ENCODE measurements at places on chromosomes 7 and 10. TPM values are rescaled to one million over a fixed set of nuclear protein-coding genes. Genes with fewer than 3 reads are reported as not detected.

DNA sequence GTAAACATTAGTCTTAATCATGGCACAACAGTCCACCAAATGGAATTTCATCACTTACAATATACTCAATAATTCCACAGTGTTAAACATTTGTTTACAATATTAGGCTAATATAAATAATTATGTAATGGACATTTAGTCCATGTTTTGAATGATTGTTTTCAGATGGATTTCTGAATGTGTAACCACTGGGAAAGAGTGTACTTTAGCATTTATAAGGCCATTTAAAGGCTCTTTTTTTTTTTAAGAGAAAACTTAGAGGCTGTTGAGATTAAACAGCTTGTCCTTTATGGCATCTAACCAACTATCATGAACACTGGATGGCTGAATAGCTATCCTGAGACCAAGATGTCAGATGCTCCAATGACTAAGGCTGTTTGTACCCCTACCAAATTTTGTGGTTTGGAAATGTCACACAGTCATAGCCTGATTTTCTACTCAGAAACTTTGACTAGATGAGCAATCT is 248.3 kb upstream of the GLI3 start:
- DNase-seq, result no peak

DNA sequence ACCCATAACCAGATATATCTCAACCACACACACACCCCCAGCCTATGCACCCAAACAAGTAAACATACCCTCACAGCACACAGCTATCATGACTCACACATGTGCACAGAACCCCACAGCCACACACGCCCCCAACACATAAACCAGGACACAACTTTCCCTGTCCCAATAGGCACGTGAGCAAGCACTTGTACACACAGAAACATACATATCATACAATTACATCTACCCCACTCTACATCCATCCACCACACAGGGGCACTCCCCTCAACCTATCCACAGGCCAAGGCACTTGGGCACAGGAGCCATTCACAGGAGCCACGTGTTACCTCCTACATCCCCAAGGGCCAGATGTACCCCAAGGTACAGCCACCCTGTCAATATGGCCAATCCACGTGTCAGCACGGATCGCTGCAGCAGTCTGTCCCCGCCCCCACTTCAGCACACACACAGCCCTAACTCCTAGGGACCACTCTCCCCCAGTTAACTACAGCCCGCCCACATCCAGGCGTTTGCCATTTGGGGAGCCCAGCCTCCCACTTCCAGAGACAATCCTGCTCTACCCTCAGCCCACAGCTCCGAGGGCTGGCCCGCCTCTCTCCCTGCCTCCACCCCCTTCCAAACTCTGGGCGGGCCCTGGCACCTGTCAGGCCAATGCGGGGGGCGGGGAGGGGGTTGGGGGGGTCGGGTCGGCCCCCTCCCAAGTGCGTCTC is 163.5 kb downstream of the SH3PXD2A start:
- no peak for DNase-seq

- DNase-seq, result no peak
Observed at GRCh38 chr10:43842496-43842895, 193.8 kb upstream of the ZNF32 start.

- no peak for DNase-seq
Observed at GRCh38 chr7:158014976-158015375, 572.6 kb downstream of the PTPRN2 start.

DNA sequence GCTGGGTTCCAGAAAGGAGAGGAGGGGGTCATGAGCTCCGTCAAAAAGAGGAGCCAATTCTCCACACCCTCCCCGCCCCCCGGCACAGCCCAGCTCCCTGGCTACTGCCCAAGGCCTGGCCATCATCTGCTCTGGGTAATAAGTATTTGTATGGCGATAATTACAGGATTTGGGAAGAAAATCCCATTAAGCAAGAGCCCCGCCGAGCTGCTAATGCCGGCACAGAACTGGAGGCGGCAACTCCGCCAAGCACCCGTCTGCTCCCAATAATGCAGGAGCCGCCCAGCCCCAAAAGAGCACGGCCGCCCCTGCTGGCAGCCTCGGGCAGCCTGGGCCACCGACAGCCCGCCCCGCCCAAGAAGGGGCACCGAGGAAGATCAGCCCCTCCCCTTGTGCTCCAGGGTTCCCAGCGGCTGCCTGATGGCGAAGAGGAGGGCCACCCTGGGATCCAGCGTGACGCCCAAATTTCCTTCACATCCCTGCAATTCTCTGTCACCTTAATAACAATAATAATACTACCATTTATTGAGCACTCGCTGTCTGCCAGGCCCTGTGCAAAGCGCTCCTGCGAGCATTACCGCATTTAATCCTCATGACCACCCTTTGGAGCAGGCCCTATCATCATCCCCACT is 5.9 kb downstream of the SLIT1 start:
- no peak for DNase-seq

DNA sequence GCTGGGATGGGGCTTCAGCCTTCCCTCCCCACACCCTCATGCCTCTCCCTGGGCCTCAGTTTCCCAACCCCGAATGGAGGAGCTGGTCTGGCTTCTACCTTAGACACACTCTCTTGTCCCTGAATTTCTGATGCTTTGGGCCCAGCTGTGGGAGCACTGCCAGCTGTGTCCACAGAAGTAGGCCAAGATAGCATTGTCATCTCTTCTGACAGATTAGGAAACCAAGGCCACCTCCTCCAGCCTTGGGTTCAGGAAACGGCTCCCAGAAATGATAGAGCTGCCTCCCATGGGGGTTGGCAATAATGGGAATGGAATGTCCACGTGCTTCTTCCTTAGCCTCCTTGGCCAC is 1.3 kb downstream of the PPIF start:
- DNase-seq, result no peak

DNA sequence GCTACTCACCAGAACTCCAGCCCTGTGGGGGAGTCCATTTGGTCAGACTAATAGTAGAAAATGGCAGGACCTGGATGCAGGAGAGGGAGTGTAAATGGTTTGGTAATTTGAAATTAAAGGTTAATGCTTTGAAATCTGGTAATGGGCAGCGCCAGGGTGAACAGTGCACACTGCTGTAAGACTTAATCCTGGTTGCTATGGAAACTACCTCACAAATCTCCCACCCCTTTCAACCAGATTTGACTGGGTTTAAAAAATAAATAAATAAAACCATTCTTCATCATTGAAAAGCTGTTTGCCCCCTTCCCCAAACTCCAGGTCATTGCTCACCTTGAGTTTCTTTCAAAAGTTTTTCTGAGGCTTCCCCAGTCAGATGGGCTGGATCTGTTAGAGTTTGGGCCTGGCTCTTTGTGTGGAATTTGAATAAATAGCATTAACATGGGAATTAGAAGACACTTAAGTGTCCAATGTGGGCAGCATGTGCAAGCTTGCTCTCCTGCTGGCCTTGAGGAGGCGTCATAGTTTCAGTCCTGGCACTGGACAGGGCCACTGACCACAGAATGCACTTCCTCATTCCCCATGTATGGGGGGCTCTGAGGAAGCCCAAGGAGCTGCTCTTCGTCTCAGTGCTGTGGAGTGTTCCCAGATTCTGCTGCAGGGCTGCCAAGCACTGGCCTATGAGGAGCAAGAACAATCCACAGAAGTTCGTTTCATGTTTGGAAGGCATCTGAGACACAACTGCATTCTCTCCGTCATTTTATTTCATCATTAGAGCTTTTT is 90.7 kb downstream of the LRRC4 start:
- no peak for DNase-seq

- DNase-seq, result no peak
Observed at GRCh38 chr10:47260505-47261111, 39.4 kb upstream of the GDF10 start.

DNA sequence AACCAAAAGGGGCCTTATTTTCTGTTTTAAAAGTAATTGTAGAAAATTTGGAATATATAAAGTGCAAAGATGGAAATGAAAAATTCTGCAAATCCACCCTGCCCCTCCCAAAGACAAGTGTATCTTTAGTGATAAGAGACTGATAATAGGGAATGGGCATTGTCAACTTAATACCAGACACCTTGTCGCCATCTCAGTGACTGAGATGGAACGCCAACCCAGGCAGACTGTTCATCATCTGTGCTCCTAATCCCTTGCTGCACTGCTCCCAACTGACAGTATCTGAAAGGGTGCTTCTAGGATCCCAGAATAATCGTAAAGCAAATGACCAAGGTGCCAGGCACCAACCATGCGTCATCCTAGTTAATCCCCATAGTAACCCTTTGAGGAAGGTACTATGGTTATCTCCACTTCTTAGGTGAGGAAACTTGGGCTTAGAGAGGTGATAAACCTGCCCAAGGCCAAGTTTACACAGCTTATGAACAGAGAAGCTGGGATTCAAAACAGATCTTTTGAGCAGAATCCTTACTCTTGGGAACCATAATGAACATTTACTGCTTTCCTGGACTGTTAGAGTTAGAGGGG is 583.7 kb downstream of the GATA3 start:
- DNase-seq, result no peak

DNA sequence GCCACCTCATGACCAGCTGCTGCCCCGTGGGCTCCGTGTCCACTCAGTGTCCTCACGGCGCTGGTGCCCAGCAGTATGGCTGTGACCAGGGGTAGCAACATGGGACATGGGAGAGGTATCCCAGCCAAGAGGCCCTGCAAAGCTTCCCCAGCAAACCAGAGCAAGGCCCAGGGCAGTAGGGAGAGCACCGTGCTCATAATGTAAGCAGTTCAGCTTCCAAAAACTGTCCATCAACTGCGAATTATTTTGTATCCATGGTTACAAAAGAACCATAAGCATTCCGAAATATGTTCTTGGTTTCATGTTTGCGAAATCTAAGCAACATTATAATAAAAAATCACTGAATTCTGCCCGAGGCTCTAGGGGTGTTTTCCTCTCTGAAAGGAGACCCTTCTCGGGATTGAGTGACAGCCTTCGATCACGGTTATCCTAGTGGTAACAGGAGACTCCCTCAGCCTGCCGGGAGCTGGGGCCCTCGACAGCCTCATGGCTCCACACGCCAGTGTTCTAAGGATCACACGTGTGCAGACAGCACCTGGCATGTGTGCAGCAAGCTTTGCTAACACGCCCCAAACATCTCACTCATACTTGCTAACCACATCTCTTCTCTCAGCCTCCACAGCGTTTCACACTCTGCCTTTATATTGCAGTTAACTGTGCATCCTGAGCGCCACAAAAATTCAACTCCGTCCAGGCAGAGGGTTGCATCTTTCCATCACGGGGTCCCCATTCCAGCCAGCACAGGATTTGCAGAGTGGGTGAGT is 117.6 kb downstream of the DIP2C start:
- DNase-seq, result no peak

GRCh38 chr7:90194911-90195809 is 16.4 kb upstream of the STEAP2 start:
- no peak for DNase-seq

GRCh38 chr10:64041989-64042490 is 520.8 kb downstream of the REEP3 start:
- DNase-seq, result no peak

- no peak for DNase-seq
Observed at GRCh38 chr7:123602648-123603047, 1.0 kb downstream of the ASB15 start.

PROSER2 gene
- polyA plus RNA-seq, result 5.6 TPM

ACBD7 gene
- 7.4 TPM for polyA plus RNA-seq

SPDYE18 gene
- polyA plus RNA-seq, result 0.61 TPM

PDE6C gene
- polyA plus RNA-seq, result 0.28 TPM

BMPER gene
- polyA plus RNA-seq, result 26.1 TPM

DBF4 gene
- polyA plus RNA-seq, result 17.3 TPM

SEMA3A gene
- polyA plus RNA-seq, result 15.5 TPM
